ENCODE measurements at places on chromosomes 4 and X.
A peak's percentile ranks its signal among the peaks of the same experiment; 100 is the strongest.

DNA sequence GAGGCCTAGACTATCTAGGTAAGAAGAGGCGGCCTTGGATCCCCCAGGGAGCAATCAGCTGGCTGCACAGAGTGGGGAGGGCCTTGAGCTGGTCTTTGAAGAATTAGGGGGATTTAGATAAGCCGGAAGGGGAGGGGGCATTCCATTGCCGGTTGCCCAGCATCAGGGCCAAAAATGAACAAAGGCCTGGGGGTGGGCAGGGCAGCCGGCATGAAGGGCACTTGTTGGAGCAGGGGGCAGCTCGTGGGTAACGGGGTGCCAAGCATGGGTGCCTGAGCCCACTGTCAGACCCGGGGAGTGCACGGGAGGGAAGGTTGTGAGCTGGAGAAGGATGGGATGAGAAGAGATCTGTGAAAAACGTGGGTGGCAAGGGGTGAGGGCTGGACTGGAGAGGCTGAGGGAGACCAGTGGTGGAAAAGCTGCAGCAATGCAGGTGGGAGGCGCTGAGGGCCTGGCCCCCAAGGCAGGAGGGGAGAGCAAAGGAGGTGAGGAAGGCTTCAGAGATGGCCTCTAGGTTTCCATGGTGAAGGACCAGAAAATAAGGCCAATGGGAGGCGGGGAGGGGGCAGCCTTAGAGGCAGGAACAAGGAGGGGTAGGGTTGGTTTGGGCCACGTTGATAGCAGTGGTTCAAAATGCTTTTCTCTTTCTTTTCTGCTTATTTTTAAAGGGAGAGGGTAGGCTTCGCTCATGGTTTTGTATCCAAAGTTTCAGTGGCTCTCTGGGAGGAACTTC lies 8.6 kb downstream of the KLF3 start:
- DNase-seq, result no peak

- DNase-seq, result no peak
These were observed 372.9 kb downstream of the KLHL13 start for GRCh38 chrX:117743469-117744251.

- DNase-seq, result no peak
These were observed 52.2 kb downstream of the EFNB1 start for GRCh38 chrX:68880846-68881552.

GRCh38 chr4:169791062-169791461 lies 33.3 kb upstream of the HPF1 start:
- no peak for DNase-seq

GRCh38 chrX:32966821-32967355 lies 244.5 kb downstream of the DMD start:
- no peak for DNase-seq

DNA sequence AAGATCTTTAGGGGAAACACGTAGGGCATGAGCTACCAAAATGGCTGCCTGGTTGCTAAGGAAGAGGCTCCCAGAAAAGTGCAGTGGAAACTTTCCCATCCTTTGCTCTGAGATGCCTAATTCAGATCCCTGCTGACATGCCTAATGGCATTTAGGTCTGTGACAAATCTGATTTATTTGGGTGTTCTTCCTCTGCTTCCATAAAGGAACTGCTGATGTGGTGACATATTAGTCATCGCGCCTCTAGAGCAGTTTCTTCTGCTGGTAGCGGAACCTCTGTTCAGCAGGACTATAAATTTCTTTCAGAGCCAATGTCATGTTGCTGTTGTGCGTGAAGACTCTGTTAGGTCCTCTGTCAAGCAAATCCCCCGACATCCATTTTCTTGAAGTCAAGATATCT lies 310.0 kb downstream of the PDHA2 start:
- no peak for DNase-seq

GRCh38 chr4:139484783-139485311 lies 30.9 kb downstream of the RAB33B start:
- no peak for DNase-seq

DNA sequence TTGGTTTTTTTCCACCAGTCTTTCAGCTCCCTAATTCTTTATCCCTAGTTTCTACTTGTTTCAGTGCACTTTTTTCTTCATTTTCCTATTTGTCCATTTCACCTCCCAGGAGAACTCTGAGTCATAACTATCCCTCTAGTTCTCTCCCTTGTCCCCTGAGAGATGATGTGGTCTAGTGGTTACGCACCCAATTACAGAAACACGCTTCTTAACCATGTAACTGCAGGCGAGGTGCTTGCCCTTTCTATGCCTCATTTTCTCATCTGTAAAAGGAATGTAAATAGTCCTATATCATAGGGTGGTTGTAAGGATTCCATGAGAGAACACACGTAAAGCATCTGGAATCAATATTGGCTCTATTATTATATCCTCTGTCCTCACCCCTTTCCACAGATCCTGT lies 8.8 kb upstream of the GRPR start:
- DNase-seq, result no peak

DNA sequence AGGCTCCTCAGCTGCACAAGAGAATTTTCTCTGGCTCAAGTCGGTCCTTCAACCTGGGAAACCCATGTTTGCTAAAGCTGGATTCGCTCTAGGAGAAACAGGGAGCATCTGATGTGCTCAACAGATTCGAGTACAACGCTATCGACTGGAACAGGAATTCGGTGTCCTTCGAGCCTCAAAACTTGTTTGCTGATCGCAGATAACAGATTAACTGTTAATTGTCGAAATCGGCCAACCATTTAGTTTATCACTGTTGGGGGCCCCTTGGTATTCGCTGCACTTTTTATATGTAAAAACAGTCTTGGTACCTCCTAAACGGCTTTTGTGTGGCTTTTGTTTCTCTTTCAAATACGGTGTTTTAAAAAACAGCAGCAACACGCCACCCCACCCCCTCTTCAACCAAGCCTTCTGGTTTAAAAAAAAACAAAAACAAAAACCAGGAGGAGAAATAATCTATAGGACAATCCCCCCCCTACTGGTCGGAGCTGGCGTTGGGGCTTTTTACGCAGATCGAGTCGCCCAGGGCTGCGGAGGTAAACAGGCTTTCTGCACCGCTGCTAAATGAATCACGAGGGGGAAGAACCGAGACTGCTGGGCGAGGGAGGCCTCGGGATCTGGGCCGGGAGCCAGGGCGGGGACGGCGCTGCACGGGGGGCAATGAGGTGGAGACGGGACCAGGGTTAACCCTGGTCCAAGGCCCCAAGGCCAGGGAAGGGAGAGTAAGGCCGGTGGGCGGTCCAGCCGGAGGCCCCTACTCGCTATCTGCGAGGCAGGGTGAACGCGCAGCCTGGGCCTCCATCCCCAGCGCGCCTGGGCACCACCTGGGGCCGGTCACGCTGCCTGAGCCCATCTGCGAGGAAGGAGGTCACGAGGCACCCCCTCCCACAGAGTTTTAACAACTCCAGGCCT lies 71.7 kb upstream of the BCOR start:
- peak; percentile 85 for DNase-seq

GRCh38 chr4:7287918-7288280 lies 95.6 kb downstream of the SORCS2 start:
- no peak for DNase-seq

GRCh38 chrX:82218361-82218760 lies 1016.5 kb downstream of the SH3BGRL start:
- DNase-seq, result peak; percentile 7

GRCh38 chrX:3518870-3519269 lies 172.4 kb upstream of the MXRA5 start:
- DNase-seq, result no peak

GRCh38 chrX:12378706-12379105 lies 240.4 kb downstream of the FRMPD4 start:
- DNase-seq, result no peak

DNA sequence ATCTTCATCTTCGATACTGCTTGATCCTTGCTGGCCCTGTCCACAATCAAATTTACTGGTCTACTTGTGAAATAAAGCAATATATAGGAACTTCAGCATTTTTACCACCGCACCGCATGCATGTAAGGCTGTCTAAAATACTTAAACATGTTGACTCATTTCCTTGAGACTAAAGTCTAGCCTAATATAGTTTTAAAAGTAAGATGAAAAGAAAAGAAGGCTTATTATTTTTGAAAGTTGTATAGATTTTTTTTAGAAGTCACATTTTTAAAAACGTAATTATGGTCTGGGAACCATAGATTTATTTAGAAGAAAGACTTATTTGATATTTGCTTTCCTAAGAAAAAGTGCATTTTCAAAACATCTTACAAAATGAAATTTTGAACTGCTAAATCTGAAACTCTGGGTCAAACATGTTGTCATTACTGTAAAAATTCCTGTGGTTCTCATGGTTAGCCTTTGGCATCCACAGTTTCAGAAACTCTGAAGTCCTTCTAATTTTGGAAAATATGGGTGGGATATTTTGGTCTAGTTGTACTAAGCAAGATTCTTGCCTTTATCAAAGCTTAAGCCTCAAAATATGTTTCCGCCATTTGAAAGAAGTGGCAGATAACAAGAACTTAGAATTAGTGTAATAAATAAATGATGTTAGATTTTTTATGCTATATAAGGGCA lies 423.5 kb upstream of the CTSO start:
- no peak for DNase-seq

- DNase-seq, result no peak
These were observed 67.1 kb downstream of the CC2D2A start for GRCh38 chr4:15536552-15537499.

DNA sequence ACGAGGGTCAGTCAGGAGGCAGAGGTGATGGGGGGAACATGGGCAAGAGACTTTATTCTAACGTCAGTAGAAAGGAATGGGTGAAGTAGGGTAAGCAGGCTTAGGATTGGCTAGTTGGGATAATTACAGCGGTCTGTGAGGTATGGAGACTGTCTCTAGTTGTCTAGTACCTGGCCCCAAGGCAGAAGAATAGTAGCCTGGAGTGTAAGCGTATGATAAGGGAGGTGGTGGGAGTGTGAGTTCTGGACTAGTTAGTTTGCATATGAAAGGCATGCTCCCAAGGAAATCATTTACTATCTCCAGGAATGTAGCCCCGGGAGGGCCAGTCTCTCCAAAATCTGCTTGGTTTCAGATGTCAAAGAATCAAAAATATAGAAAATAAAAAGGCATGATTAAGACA lies 219.6 kb upstream of the ANXA3 start:
- no peak for DNase-seq

DNA sequence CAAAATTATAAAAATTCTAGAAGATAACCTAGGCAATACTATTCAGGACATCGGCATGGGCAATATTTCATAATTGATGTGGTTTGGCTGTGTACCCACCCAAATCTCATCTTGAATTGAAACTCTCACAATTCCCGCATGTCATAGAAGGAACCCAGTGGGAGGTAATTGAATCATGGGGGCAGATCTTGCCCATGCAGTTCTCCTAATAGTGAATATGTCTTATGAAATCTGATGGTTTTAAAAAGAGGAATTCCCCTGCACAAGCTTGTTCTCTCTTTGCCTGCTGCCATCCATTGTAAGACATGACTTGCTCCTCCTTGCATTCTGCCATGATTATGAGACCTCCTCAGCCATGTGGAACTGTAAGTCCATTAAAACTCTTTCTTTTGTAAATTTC lies 77.7 kb downstream of the DDX60 start:
- no peak for DNase-seq

DNA sequence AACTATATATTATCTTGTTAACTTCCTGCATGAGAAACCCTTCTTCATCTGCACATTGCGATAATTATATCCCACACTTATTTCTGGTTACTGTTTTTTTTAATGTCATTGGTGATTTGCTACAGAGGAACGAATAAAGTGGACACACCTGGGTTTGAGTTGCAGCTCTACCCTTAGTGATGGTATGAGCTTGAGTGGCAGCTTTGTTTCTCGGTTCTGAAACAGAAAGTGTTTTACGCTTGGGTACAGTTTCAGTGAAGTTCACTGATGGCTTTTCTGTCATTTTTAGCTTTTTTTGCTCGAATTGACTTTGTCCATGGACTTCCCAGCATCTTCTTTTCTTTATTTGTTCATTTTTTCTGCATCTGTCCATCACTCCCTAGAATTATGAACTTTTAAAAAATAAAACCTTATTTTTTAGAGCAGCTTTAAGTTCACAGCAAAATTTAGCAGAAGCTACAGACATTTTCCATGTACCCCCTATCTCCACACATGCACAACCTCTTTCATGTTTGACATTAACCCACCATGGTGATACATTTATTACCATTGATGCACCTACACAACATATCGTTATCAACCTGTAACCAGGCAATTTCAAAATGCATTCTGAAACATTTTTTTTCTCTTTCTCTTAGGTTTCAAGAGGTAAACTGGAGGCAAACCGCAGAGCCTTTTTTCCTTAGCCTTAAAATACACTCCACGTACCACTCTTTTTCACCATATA lies 1041.6 kb upstream of the PRKX start:
- no peak for DNase-seq

DNA sequence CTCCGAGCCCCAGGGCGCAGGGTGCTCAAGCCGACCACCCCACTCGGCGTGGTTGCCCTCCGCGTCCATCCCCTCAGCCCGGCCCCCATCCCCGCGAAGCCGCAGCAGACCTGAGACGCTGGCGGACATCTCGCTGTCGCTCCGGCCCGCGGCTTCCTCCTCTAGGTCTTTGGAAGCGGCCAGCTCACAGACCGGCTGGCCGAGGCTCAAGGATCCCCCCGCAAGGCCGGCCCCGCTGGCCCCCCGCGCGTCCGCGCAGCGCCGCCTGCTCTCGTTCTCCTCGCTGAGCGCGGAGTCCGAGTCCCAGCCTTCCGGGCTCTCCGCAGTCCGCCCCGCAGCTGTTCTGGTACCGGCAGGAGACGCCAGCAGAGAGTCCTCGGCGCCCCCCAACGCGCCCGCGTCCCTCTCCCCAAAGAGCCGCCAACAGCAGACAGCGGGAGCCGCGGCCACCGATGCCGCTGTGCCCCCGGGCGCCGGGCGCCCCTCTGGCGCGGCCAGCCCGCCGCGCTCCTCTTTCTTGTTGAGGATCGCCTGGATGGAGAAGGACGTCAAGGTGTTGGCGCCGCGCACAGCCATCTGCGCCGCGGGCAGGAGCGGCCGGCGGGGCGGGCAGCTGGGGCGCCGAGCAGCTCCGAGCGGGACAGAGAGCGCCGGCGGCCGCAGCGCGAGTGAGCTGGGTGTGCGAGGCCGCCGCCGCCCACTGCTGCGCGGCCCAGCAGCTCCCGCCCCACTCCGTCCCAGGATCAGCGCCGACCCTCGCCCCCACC lies at the start of gene NKX3-2:
Gene NKX3-2 (minus strand): TSS at position 670 of the 767 bp plus-strand sequence. CDS start 94 bp downstream, at position 576.
- DNase-seq, result no peak

GRCh38 chr4:86565651-86566050 lies 28.5 kb upstream of the PTPN13 start:
- DNase-seq, result no peak
